ENCODE measurements at places on chromosomes 2 and 18. TPM values are rescaled to one million over a fixed set of nuclear protein-coding genes. Genes with fewer than 3 reads are reported as not detected.

Gene RGPD8
- 9.2 TPM for total RNA-seq

Gene POTEJ
- not detected for total RNA-seq

DNA sequence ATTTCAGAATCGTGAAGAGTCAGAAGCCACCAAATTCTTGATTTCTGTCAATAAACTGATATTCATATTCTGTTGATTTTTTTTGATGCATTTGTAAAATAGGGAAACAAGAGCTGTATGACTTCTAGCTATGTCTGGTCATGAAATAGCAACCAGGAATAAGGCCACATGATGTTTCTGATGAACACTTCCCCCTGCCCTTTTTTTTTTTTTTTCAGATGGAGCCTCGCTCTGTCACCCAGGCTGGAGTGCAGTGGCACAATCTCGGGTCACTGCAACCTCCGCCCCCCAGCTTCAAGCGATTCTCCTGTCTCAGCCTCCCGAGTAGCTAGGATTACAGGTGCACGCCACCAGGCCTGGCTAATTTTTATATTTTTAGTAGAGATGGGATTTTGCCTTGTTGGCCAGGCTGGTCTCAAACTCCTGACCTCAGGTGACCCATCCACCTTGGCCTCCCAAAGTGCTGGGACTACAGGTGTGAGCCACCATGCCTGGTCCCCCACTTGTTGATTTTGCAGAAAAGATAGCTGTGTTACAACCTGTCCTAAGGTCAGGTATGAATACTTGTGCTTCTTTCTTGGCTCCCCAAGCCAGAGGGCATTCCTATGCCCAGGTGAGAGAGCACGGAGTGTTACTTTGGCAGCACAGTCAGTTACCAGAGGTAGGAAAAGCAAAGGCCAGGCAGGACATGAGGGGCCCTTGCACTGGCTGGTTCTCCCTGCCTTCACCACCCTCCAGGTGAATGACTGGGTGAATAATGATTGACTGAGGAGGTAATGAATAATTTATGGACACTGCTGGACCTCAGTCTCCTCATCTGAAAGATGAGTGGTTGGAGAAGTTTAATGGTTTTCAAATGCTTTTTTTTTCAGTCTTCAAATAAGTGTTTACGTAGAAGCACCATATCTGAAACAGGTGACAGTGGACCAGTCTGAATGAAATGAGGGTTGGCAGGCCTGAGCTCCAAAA lies 39.6 kb downstream of the PAX8 start:
- H3K4me3 ChIP-seq = no peak overlapping the region
- H3K36me3 ChIP-seq = peaks cover 7% of the 10 kb centered on the region
- no peak overlapping the region for H3K27ac ChIP-seq
- peaks cover 26% of the 10 kb centered on the region for H3K4me1 ChIP-seq
- H3K27me3 ChIP-seq = no peaks in the 10 kb centered on the region

GRCh38 chr2:238060096-238060541 lies 682 bp upstream of the SCLY start:
- peaks cover 35% of the 10 kb centered on the region for H3K36me3 ChIP-seq
- peaks cover 47% of the 10 kb centered on the region for H3K4me1 ChIP-seq
- H3K27me3 ChIP-seq = peaks cover 10% of the 10 kb centered on the region
- peak overlapping the region; percentile 84 for H3K27ac ChIP-seq
- peak overlapping the region; percentile 80 for H3K4me3 ChIP-seq

GRCh38 chr2:40700231-40700954 lies 248.5 kb upstream of the SLC8A1 start:
- H3K4me1 ChIP-seq = no peaks in the 10 kb centered on the region
- H3K36me3 ChIP-seq = no peaks in the 10 kb centered on the region
- H3K27me3 ChIP-seq = no peaks in the 10 kb centered on the region
- no peak overlapping the region for H3K27ac ChIP-seq

DNA sequence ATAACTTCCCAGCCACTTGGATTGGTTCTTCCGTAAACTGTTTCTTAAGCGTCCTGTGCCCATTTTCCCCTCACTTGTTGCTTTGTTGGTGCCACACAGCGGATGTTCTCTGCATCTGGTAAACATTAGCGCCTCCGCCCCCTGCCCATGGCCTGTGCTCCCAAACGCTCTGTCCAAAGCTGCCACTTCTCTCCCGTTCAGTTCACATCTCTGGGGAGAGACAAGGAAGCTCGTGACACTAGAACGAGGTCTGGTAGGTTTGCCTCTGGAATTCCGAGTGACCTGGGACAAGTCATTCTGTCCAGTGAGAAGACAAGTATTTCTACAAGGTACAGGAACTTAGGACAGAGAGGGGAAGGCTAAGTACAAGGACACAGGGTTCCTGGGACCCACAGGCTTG lies 9.4 kb downstream of the COPS9 start:
- H3K27ac ChIP-seq = no peak overlapping the region
- no peak overlapping the region for H3K4me3 ChIP-seq
- peaks cover 37% of the 10 kb centered on the region for H3K36me3 ChIP-seq
- H3K27me3 ChIP-seq = no peaks in the 10 kb centered on the region
- peaks cover 4% of the 10 kb centered on the region for H3K4me1 ChIP-seq

GRCh38 chr2:174563530-174564282 lies 33.9 kb downstream of the WIPF1 start:
- DNase-seq = no peak
- peaks cover 47% of the 10 kb centered on the region for H3K36me3 ChIP-seq
- H3K4me3 ChIP-seq = no peak overlapping the region
- no peak overlapping the region for H3K27ac ChIP-seq

DNA sequence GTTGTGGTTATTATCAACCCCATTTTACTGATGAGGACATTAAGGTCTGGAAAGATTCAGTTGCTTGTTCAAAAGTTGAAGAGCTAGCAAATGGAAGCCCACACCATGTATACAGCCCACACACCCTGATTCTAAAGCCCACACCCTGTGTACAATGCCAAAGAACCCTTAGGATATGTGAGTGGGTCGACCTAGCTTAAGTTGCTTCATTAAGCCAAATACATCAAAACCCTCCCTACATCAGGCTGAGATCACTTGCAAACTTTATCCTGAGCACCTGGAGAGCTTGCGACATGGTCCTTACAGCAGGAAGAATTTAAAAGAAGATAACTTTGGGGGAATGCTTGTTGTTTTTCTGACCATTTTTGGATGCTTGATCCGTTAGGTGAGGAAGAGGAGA lies 435 bp upstream of the ARHGAP25 start:
- H3K36me3 ChIP-seq = peaks cover 19% of the 10 kb centered on the region
- H3K4me3 ChIP-seq = no peak overlapping the region
- H3K27ac ChIP-seq = no peak overlapping the region
- no peaks in the 10 kb centered on the region for H3K27me3 ChIP-seq

DNA sequence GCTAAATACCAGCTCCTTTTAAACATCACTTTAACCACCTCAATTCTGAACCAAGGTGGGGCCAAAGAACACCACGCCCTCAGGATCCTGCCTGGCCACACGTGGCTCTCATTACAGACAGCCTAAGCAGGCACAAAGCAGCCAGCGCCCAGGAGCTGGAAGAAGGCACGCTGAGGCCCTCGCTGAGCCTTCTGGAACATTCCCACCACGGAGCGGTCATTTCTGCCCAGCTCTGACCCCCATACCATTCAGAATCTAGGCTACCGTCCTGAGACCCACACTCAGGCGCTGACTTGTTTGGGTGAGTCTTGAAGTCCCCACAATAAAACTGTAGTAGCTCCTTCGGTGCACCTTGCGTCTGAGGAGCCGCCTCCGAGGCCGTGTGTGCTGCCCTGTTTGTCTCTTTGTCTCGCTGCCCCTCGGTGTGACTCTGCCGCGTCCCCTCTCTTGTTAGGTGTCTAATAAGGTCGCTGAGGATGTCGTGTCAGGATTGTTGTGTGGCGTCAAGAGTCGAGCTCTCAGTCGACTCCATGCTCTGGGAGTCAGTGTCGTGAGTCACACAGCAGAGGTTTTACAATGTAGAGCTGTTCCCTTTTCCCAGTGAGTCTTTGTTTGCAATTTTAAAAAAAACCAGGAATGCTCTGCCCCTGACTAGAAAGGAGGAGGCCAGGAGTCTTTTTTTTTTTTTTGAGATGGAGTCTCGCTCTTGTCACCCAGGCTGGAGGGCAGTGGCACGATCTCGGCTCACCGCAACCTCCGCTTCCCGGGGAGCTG lies 242.4 kb downstream of the KLHL29 start:
- no peaks in the 10 kb centered on the region for H3K27me3 ChIP-seq
- H3K27ac ChIP-seq = no peak overlapping the region
- H3K4me1 ChIP-seq = no peaks in the 10 kb centered on the region
- no peak for DNase-seq

GRCh38 chr2:204353823-204354222 lies 191.5 kb upstream of the PARD3B start:
- H3K36me3 ChIP-seq = no peaks in the 10 kb centered on the region
- no peak for DNase-seq
- peaks cover 8% of the 10 kb centered on the region for H3K27me3 ChIP-seq
- no peaks in the 10 kb centered on the region for H3K4me1 ChIP-seq
- no peak overlapping the region for H3K4me3 ChIP-seq
